ENCODE measurements at places on chromosomes 5 and 9. TPM values are rescaled to one million over a fixed set of nuclear protein-coding genes. Genes with fewer than 3 reads are reported as not detected.

- H3K36me3 ChIP-seq: no peaks in the 10 kb centered on the region
- H3K27me3 ChIP-seq: peaks cover 12% of the 10 kb centered on the region
- DNase-seq: no peak
- H3K4me1 ChIP-seq: peaks cover 4% of the 10 kb centered on the region
Observed at GRCh38 chr9:95736891-95737522, 138.5 kb upstream of the ERCC6L2 start.

DNA sequence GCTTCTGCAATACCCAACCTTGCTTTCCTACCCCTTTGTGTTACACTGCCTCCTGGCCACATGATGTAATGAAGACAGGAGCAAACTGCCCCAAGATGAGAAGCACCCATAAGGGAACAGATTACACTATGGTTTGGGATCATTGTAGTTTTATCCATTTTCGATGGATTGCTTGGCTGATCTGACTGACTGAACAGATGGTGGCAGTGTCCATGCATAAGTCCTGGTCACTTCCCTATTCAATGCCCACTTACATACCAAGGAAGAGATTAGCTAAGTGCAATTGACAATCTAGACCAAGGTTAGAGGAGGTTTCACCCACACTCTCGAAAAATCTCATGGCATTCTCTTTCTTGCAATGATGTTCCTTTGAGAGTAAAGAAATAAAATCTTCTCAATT is 319.9 kb downstream of the RAB3C start:
- no peak overlapping the region for H3K4me3 ChIP-seq
- no peak for DNase-seq
- peaks cover 8% of the 10 kb centered on the region for H3K27me3 ChIP-seq
- no peaks in the 10 kb centered on the region for H3K4me1 ChIP-seq
- H3K27ac ChIP-seq: no peak overlapping the region

GRCh38 chr5:124045412-124045811 is 533.4 kb downstream of the CSNK1G3 start:
- no peak overlapping the region for H3K27ac ChIP-seq
- H3K36me3 ChIP-seq: no peaks in the 10 kb centered on the region

- H3K4me3 ChIP-seq: peak overlapping the region; percentile 76
- H3K36me3 ChIP-seq: peaks cover 47% of the 10 kb centered on the region
- peak overlapping the region; percentile 59 for H3K27ac ChIP-seq
- peaks cover 9% of the 10 kb centered on the region for H3K4me1 ChIP-seq
Observed at GRCh38 chr9:136399176-136400037, 563 bp downstream of the SNAPC4 start.

DNA sequence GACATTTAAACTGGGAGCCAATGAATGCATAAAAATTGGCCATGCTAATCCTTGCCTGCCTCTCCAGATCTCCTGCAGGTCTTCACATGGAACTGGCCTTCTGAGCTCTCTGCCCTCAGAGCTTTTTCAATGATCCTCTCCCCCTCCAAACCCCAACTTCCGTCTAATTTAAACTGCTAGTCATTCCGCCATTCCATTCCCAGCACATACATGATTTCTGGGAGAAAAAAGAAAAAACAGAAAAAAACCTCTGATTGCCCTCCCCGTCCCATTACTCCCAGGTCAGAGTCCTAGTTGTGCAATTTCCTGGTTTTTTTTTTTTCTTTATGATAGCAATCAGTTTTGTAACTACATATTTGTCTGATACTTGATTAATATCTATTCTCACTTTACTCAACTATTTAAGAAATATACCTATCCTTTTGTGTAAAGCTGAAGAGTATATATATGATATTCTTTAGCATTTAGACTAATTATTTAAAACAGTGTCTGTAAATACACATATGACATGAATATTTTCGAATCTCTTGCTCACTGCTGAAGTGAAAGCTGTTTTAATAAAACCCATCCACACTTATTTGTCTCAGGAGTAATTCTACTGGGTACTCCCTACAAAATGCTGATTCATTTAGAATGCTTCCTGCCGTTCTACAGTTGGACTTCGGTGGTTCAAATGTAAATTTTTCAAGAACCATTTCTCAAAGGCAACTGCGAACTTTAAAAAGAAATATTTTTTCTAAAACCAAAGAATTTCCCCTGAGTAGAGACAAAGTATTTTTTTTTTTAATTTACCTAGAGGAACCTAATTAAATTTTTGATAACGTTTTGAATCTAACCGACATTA is 1.6 kb downstream of the HINT1 start:
- peak overlapping the region; percentile 92 for H3K27ac ChIP-seq
- H3K27me3 ChIP-seq: no peaks in the 10 kb centered on the region
- peak; percentile 45 for DNase-seq
- peak overlapping the region; percentile 88 for H3K4me3 ChIP-seq
- peaks cover 15% of the 10 kb centered on the region for H3K36me3 ChIP-seq

GRCh38 chr5:129541648-129542251 is 81.7 kb downstream of the ADAMTS19 start:
- no peak overlapping the region for H3K27ac ChIP-seq
- no peaks in the 10 kb centered on the region for H3K4me1 ChIP-seq
- no peaks in the 10 kb centered on the region for H3K27me3 ChIP-seq
- DNase-seq: peak; percentile 9

- no peak for DNase-seq
- no peaks in the 10 kb centered on the region for H3K36me3 ChIP-seq
- peaks cover 3% of the 10 kb centered on the region for H3K4me1 ChIP-seq
- H3K27me3 ChIP-seq: no peaks in the 10 kb centered on the region
- no peak overlapping the region for H3K27ac ChIP-seq
Observed at GRCh38 chr9:93081081-93081529, 14.9 kb upstream of the CARD19 start.

DNA sequence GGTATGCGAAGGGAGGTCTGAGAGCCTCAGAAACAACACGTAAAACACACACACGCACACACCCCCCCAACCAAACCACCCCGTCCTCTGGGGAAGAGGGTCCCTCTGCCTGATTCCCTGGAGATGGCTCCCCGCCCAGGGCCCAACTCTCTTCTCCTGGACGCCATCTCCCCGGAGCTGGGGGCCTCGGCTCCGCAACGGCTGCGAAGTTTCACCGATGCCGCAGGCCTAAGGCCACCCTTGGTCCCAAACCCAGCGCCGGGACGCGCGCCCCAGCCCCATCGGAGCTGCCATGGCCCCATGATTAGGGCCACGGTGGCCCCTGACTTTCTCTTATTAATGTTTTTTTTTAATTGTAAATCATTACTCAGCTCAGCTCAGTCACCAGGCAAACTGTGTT is 181.4 kb upstream of the TBCA start:
- no peaks in the 10 kb centered on the region for H3K36me3 ChIP-seq
- H3K4me3 ChIP-seq: no peak overlapping the region
- H3K27me3 ChIP-seq: peaks cover 39% of the 10 kb centered on the region
- H3K27ac ChIP-seq: no peak overlapping the region

- no peak overlapping the region for H3K27ac ChIP-seq
- no peak for DNase-seq
- H3K4me3 ChIP-seq: no peak overlapping the region
Observed at GRCh38 chr5:20266066-20266465, 278.1 kb upstream of the CDH18 start.

DNA sequence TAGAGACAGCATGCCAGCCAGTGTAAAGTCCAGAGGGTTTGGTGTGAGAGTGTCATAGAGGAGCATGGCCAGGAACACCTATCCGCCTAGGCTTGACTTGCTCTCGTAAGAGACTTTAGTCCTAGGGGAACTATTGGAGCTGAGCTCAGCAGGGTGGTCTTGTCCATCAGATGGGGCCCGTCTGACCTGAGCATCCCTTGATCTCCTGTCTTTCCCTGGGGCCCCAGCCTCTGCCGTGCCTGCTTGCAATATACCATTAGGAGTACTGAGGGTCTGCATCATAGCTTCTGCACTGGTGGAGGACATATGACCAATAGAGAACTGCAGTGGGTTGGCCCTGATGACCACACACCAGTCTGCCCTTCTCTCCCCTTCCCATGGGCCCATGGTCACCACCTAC is 251.0 kb downstream of the TUSC1 start:
- no peak overlapping the region for H3K27ac ChIP-seq
- H3K4me3 ChIP-seq: no peak overlapping the region
- H3K36me3 ChIP-seq: no peaks in the 10 kb centered on the region

DNA sequence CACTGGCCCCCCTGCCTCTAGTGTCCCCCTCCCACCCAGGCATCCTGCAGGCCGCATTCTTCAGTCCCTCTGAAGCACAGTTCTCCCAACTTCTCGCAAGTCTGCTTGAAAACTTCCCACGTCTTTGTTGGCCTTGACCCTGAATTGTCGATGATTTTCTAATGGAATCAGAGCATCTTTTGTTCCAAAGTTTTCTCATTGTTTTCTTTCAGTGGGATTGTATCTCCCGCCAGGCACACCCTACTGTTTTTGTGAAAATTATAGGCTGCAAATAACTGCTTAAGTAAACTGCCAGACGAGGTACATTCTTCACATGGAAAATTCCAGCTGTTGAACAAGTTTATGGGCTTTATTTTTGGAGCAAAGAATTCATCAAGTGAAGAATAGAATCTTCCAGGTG is 122.6 kb upstream of the SLC25A48 start:
- peaks cover 2% of the 10 kb centered on the region for H3K27me3 ChIP-seq
- no peak overlapping the region for H3K4me3 ChIP-seq
- DNase-seq: no peak
- no peak overlapping the region for H3K27ac ChIP-seq
- H3K4me1 ChIP-seq: no peaks in the 10 kb centered on the region
- H3K36me3 ChIP-seq: no peaks in the 10 kb centered on the region

GRCh38 chr9:27572918-27573633 is at the start of gene C9orf72:
TSS of gene C9orf72 (minus strand) at chr9:27573481. CDS start at chr9:27567120, 6,361 bp downstream.
- peak within 1 kb of the TSS; percentile 58 for H3K27ac ChIP-seq
- DNase-seq: peak; percentile 31
- H3K27me3 ChIP-seq: no peaks in the 10 kb centered on the region
- no peaks in the 10 kb centered on the region for H3K36me3 ChIP-seq

DNA sequence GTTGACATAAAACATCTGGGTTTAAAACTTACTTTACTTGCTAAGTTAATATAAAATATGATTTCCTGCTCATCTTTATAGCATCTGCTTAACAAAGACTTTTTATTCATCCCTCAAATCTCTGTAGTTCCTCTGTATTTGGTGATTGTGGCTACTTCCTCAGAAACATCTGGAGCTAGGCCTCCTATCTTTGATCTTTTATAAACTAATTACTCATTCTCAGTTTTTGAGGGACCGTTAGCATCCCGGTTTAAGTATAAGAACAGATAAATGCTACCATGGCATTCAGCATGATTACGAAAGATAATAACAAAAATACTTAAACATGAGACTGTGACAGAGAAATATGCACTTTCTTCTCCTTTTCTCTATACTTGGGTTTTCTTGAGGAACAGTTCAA is 85.3 kb downstream of the SLC38A9 start:
- H3K4me1 ChIP-seq: peaks cover 4% of the 10 kb centered on the region
- peak; percentile 30 for DNase-seq
- no peak overlapping the region for H3K27ac ChIP-seq
- H3K4me3 ChIP-seq: no peak overlapping the region
- no peaks in the 10 kb centered on the region for H3K36me3 ChIP-seq

DNA sequence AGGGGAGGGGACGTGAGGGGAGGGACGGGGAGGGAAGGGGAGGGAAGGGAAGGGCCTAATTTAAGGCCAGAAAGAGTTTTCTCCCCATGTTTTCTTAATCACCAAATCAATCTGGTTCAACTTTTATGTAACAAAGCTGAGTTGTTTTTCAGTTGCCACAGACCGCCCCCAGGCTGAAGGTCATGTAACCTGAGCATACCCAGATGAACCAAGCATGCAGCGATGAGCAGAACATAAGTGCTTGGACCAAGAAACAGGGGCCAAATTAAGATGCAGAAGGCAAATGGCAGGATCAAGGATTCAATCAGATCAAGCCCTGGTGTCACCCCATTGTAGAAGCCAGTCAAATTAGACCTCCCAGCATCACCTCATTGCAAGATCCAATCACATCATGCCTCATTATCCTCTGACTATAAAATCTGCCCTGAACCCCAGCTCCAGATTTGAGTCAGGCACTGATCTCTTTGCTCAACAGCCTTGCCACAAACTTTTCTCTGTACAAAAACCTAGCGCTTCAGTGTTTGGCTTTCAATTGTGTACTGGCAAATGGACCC is 113.5 kb upstream of the TNPO1 start:
- H3K27ac ChIP-seq: no peak overlapping the region
- no peak for DNase-seq
- H3K4me3 ChIP-seq: no peak overlapping the region
- no peaks in the 10 kb centered on the region for H3K36me3 ChIP-seq

DNA sequence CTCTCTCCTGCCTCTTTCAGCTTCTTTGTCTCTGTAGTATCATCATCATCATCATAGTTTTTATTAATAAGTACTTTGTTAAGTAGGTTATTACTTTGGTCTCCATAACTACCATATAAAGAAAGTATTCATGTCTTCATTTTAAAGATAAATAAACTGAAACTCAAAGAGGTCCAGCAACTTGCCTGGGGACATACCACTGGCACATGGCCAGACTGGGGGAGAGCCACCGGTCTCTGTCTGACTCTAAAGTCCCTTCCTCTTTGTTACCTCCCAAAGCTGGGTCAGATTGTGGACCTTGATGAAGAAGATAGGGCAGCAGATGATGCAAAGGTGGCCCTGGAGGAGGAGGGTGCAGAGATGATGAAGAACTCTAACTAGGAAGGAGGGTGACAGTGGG is 8.5 kb downstream of the CDX1 start:
- DNase-seq: no peak
- no peaks in the 10 kb centered on the region for H3K36me3 ChIP-seq
- H3K4me1 ChIP-seq: peaks cover 10% of the 10 kb centered on the region
- no peak overlapping the region for H3K4me3 ChIP-seq
- H3K27me3 ChIP-seq: peaks cover 13% of the 10 kb centered on the region
- no peak overlapping the region for H3K27ac ChIP-seq

DNA sequence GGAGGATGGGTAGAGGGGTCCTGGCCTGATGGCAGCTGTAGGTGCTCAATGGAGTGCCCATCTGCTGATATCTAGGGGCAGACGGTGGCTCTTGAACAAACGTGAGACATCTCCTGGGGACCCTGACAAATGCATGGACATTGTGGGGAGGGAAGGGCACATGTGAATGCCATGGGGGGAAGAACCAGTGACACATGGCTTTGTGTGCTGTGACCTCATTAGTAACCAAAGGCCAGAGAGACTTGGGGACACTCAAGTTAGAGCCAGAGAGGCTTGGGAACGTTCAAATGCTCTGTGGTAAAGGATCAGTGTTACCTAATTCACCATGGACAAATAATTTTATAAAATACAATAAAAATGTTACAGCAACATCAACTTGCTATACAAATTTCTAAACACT is 151.8 kb downstream of the ESM1 start:
- no peaks in the 10 kb centered on the region for H3K36me3 ChIP-seq
- H3K4me1 ChIP-seq: peaks cover 35% of the 10 kb centered on the region
- no peak for DNase-seq

GRCh38 chr5:17217493-17218352 is at the start of gene BASP1:
TSS of gene BASP1 (plus strand) at chr5:17217631. CDS start at chr5:17275217, 57,586 bp downstream.
- H3K4me3 ChIP-seq: peak within 1 kb of the TSS; percentile 75
- H3K36me3 ChIP-seq: peaks cover 6% of the 10 kb centered on the region
- H3K27ac ChIP-seq: peak within 1 kb of the TSS; percentile 93
- peaks cover 6% of the 10 kb centered on the region for H3K4me1 ChIP-seq
- DNase-seq: peak; percentile 75

The DMRTA1 gene
- under 0.01 TPM for total RNA-seq

The G3BP1 gene
- 482 TPM for total RNA-seq

The RASEF gene
- total RNA-seq: under 0.01 TPM

The ALDOB gene
- total RNA-seq: not detected

The MARCOL gene
- total RNA-seq: not detected

The OCLN gene
- total RNA-seq: 0.83 TPM

The CDC23 gene
- 29.4 TPM for total RNA-seq

The ADGRD2 gene
- not detected for total RNA-seq

The PIK3R1 gene
- 9.3 TPM for total RNA-seq

The NTNG2 gene
- total RNA-seq: 0.54 TPM

The BARHL1 gene
- not detected for total RNA-seq

The RPL35 gene
- total RNA-seq: 1,151 TPM

The SHOC1 gene
- total RNA-seq: not detected

The PCDHGA3 gene
- 1.7 TPM for total RNA-seq

The GTF3C5 gene
- 51.1 TPM for total RNA-seq
